ENCODE measurements at places on chromosomes 16 and 17.
A peak's percentile ranks its signal among the peaks of the same experiment; 100 is the strongest.

DNA sequence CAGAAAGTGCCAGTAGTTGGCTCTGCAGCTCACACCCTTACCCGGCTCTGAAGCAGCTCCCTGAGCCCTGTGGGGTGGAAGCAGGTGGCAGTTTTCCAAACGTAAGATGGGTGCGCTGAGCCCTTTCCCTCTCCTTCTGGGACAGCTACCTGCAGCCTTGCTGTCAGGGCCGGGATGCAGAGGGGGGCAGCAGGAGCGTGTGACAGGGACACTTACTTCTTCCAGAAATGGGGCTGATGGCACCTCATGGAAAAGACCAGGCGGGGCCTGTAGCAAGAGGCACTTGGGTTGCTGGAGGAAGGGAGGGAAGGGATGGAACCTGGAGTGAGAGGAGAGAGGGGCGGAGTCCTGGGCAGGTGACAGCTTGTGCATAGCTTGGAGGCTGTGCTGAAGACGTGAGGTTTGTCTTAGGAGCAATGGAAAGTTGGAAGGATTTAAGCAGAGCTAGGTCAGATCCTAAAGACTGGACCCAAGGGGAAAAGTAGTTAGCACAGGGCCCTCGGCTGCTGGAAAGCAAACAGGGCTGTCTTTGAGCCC is 216.8 kb upstream of the RPL38 start:
- DNase-seq = no peak

- DNase-seq = no peak
Measured at GRCh38 chr17:5391678-5392077, 27.8 kb downstream of the NUP88 start.

GRCh38 chr16:68973611-68974120 is 130.3 kb downstream of the TANGO6 start:
- no peak for DNase-seq

GRCh38 chr17:21283482-21284318 is 811 bp upstream of the MAP2K3 start:
- DNase-seq = no peak

DNA sequence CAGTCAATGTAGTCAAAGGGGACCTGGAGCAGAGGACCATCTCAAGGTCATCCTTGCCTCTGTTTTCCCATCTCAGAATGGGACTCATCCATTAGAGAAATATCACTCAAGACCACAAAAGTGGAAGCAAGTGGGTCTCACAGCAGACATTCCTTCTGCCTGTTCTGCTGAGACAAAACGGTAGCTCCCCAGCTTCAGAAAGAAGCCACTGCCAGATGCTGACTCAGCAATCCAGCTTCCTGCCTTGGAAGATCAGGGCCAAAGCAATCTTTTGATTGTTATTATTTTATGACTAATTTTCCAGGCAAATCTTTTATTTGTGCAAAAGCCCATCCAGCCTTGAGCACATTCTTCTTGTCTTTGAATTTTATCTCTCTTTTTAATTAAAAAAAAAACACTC is 86.8 kb downstream of the CCT6B start:
- DNase-seq = no peak

GRCh38 chr16:12941896-12942295 is 40.5 kb downstream of the SHISA9 start:
- no peak for DNase-seq

DNA sequence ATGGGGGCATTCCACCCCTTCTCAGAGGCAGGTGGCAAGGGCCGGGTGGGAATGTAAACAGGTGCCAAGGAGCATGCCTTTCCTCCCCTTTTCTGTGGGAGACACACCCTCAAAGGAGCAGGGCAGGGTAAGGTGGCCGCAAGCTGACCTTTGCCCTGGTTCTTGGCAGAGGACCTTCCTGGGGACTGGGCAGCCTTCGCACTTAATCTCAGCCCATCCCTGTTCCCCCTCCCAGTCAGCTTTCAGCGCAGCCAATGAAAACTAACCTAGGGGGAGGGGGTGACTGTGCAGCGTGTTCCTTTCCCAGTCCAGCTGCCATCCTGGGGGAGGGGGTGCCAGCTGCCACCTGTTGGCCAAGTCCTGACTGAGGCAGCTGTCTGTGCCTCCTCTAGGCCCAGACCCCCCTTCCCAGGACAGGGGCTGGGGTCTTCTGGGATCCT is 2.8 kb downstream of the TRAF4 start:
- DNase-seq = peak; percentile 93

DNA sequence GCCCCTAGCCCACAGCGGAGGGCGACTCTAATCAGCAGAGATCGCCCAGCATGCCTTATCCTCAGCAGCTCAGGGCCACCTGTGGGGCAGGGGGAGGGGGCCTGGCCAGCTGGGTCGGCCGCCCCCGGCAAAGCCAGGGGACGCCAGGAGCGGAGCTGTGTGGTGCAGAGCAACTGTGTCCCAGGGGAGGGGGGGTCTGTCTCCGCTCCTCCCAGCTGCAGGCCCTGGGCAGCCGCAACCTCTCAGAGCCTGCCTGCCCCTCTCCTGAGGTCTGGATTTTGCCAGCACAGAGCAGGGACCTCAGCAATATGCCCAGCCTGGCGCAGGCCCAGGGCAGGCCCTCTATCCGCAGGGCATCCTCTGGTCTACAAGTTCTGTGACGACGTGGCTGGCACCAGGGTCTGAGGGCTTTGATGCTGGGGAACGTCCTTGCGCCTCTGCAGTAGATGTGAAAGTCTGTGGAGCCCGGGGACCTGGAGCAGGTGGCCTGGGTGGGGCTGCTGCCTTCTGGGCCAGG is 36.5 kb upstream of the SLC38A10 start:
- DNase-seq = no peak

DNA sequence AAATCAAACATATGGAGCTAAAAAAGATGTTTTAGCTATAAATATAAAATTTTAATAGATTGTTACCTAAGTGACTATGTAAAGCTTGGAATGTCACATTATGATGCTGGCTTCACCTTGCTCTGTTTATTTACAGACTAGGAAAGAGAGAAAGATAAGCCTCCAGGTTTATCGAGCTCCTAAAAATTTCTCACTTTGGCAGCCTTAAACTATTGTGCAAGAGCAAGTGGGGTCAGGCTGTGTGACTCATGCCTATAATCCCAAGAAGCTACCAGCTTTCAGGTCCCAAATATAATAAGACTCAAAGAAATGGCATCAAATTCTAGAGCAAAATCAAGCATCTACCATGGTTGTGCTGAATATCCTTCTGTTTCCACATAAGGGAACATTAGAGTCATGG is 34.3 kb upstream of the PRSS54 start:
- no peak for DNase-seq

DNA sequence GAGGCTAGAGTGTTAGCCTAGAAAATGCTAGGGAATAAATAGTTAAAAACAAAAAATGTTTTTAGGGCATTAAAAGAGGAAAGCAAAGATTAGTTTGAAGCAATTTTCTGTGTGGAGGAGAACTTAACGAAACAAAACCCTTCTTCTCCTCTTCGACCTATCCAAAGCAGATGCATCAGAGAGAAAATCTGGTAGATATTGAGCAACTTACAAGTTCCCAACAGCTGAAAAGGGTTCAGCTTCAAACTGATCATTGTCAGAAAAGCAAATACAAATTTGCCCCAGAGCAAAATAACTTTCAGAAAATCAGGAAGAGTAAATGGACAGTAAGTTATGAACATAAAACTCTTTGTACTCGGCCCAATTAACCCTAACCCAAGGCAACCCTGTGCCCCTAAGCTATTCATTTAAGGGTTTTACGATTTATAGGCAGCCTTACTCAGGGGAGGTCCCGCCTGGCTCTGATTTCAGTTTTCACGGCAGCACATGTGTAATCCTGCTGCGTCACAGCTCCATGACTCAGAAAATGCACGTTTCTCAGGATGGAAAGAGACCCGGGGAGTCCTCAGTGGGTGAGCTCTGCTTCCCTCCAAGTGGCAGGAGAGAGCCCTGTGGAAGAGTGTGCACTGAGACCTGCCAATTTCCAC is 405.7 kb upstream of the SALL1 start:
- no peak for DNase-seq

DNA sequence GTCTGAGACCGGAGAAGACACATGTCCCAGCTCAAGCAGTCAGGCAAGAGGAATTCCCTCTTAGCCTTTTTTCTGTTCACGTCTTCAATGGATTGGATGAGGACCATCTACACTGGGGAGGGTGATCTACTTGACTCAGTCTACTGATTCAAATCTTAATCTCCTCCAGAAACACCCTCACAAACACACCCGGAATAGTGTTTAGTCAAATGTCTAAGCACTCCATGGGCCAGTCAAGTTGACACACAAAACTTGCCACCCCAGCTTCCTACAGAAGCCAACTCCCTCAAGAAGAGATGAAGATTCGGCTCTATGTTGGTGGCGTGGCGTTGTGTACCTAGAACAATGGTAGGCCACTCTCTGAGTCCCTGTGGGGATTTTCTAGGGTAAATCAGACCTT is 22.5 kb upstream of the NKD1 start:
- no peak for DNase-seq

DNA sequence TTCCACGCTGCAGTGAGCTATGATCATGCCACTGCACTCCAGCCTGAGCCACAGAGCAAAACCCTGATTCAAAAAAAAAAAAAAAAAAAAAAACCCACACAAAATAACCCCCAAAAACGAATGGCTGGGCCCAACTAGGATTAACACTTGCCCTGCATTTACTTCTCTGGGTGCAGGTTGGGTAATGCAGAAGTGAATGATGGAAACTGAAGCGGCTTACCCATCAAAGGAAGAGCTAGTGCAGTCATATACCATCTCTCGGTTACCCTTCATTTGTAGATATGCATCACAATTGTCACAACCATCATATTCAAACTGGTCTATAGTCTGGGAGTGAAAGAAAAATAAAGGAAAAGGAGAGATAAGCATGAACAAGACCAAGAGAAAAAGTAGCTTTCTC is 819 bp downstream of the SUPT4H1 start:
- no peak for DNase-seq

DNA sequence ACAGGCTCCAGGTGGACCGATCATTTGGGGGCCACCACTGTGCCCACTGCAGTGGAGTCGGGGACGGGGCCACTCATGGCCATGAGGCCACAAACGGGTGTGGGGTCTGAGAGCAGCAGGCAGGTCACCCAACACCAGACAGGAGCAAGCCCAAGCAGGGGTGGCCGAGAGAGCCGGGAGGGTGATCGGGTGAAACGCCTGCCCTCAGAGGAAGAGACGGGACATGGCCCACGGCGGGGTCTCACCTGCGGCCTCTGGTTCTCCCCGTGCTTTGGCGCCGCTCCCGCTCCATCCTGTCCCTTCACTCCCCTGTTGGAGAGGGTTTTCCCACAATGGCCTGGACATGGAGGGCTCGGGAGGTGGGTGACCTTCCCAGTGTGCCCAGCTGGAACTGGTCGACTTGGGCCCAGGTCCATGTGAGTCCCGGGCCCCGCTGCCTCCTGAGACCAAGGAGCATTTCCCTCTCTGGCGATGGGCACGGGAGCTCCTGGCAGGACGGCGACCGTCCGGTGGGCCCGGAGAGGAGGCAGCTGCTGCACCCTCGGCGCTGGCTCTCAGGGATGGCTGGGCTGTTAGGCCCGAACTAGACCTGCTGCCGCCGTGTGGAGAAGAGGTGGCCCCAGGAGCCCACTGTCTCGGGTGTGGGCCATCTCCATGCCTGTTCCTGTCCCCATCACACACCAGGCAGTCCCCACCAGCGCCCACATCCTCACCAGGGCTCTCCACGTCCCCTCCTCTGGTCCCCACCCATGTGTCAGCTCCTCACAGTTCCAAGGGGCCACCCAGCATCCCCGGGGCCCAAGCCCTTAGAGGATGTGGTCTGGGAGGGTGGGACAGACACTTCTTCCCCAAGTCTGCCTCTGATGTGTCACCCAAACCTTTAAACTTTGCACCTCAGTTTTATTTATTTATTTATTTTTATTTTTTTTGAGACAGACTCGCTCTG is 13.4 kb upstream of the BAHCC1 start:
- DNase-seq = no peak

DNA sequence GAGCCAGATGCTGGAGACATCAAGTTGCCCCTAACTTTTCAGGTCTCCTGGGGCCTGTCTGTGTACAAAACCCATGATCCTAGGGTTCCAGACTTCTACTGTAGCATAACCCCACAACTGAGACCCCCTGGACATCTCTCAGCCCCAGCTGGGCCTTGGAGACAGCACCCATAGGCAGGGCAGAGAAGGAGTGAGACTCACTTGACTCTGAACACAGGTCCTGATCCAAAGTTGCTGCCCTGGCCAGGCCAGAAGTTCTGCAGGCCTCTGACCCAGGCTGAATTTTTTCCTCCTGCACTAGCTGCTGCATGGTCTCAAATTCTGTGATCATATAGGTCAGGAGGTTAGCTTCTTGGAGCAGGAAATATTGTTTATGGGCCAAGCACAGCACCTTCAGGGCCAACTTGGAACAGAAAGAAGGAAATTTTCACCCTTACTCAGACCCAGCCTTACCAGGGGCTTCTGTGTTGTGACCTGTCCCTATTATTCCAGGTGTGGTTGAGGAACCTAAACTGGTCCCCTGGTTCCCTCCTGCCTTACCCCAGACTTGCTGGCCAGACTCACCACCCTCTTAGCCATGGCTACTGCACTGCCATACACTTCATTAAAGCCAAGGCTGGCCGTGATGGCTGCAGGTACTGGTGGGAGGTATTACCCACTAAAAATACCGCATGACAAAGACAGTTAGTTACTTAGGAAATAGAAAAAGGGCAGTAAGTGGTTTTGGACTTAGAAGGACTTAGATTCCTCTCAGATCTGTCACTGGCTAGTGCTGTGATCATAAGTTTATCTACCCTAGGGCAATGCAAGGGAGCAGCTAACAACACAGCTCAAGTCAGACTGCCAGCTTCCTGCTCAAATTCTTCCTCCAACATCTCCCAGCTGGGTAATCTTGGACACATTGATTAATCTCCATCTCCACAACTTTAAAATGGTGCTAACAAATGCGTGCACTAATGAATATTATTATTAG is 2180.1 kb downstream of the TP53TG3F start:
- DNase-seq = peak; percentile 23

DNA sequence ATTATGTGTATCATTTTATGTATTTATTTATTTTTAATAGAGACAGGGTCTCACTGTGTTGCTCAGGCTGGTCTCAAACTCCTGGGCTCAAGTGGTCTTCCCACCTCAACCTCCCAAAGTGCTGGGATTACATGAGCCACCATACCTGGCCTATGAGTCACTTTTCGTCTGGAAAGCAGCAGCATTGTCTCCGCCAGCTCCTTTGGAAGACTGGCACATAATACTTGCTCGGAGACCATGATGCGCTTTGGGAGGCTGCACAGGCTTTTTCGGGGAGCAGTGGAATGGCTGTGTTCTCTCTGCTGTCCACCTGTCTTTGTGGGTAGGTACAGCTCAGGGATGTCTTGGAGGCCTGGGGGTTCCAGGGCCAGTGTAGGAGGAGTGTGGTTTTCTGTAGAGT is 102.2 kb downstream of the AATF start:
- no peak for DNase-seq

Data from Caki2 (cell line).